HCT116 (cell line): ENCODE measurements at places on chromosomes 11 and 22. TPM values are rescaled to one million over a fixed set of nuclear protein-coding genes. Genes with fewer than 3 reads are reported as not detected.

Gene MPZL3
- total RNA-seq, result 8.7 TPM

Gene C11orf68
- 49.8 TPM for total RNA-seq

Gene OR4S1
- total RNA-seq, result not detected

Gene IFITM10
- 1.9 TPM for total RNA-seq

Gene SULT4A1
- total RNA-seq, result 8.4 TPM

Gene SERPING1
- 3.4 TPM for total RNA-seq

Gene OR10V1
- not detected for total RNA-seq

Gene CXCR5
- not detected for total RNA-seq

Gene CARD18
- not detected for total RNA-seq

Gene RIBC2
- total RNA-seq, result 8.3 TPM
